NCI-H1417 treated with DMSO at 0.1 percent for 48 hours (cell line): ENCODE measurements at places on chromosomes 16 and 17.

- DNase-seq, result no peak
Observed at GRCh38 chr17:21302711-21303425, 18.4 kb downstream of the MAP2K3 start.

DNA sequence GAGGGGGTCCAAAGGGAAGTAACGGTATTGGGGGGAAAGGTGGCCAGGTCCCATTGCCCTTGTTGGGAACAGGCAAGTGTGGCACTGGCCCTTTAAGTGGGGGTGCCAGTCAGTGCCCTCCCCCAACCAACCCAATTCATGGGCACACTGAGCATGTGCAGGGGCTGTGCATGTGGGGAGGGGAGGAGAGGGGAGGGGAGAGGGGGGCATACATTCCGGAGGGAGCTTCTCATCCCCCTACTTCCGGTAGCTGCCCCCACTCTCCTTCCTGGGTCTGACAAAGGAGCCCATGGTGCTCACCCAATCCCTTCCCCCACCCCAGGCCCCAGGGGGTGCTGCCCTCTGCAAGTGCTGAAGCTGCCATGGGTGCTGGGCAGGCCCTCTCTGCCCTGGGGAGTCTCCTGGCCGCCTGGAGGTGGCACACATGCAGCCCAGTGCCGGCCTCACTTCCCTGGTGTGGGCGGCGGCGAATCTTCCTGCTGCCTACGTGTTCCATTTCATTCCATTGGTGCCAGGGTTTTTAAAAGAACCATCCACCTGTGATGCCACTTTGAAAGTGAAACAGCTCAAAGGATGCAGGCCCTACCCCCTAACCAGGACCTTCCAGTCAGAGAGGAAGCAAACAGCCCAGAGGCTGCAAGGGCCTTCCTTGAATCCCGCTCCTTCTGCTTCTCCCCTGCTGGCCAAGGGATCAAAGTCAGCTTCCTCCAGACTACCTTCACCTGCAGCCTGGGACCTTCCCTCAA lies 11.0 kb downstream of the HEXIM2 start:
- DNase-seq, result no peak

- DNase-seq, result no peak
Observed at GRCh38 chr17:48561884-48562810, 16.0 kb downstream of the HOXB4 start.

- no peak for DNase-seq
Observed at GRCh38 chr17:27338536-27338985, 44.6 kb downstream of the WSB1 start.

DNA sequence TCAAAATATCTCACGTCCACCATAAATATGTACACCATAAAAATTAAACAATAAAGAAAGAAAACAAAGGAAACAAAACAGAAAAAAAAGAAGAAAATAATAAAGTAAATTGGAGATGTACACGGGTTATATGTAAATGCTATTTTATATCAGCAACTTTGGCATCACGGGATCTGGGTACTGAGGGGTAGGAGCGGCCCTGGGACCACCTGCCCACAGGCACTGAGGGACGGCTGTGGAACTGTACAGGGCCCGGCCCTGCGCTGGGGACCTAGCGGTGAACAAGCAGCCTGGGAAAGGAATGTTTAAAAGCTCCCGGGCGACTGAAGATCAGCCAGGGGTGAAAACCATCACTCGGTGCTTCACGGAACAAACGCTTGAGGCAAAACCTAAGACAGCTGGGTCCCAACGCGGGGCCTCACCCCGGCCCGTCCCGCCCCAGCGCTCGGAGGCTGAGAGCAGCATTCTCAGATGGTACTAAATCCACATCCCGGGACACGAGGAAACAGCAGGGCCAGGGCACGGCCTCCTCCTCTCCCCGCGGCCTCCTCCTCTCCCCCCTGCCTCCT lies 31.2 kb downstream of the NXN start:
- no peak for DNase-seq

GRCh38 chr16:14436401-14436955 lies 193.6 kb downstream of the PARN start:
- no peak for DNase-seq

- DNase-seq, result no peak
Observed at GRCh38 chr16:58366247-58367031, 25.8 kb upstream of the GINS3 start.

DNA sequence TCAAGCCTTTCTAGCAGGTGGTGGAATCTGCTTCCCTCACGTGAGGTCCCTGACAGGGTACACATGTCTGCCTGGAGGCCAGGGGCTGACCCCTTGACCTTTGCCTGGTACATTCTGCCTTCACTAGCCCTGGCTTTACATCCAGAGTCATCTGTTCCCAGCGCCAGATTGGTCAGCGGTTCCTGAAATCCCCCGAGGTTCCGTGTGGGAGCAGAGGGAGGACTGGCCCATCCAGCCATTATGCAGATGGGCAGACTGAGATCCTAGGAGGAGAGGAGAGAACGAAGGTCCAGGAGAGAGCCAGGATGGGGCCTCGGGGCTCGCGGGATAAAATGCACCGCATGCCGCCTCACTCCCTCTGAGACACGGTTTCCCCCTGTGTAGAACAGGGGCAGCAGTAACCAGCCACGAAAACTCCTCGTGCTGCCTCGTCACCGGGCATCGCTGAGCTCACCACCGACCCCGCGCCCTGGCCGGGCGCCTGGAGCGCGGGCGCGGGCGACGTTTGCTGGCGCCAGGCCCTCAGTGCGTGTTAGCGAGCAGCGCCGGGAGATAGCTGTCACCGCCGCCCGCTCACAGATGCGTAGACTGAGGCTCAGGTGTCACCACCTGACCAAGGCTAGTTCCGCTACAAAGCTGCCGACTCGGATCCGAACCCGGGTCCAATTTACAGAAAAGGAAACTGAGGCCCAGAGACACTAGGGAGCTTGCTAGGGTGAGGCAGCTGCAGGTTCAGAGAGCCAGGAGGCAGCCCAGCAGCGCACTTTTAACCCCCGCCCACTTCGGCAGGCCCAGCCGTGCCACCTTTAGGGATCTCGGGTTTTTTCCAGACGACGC lies 811 bp upstream of the MAP2K3 start:
- no peak for DNase-seq

DNA sequence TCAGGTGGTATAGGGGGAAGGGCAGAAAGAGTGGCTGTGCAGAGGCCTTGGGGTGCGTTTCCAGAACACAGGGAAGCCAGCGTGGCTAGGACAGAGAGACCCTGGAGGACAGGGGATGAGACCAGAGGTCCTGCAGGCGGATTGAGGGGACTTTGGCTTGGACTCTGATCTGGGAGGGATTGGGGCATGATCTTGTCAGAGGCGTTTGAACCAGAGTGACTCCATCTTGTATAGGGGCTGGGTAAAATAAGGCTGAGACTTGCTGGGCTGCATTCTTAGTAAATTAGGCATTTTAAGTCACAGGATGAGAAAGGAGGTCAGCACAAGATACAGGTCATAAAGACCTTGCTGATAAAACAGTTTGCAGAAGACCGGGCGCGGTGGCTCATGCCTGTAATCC lies 5.4 kb upstream of the NATD1 start:
- no peak for DNase-seq

DNA sequence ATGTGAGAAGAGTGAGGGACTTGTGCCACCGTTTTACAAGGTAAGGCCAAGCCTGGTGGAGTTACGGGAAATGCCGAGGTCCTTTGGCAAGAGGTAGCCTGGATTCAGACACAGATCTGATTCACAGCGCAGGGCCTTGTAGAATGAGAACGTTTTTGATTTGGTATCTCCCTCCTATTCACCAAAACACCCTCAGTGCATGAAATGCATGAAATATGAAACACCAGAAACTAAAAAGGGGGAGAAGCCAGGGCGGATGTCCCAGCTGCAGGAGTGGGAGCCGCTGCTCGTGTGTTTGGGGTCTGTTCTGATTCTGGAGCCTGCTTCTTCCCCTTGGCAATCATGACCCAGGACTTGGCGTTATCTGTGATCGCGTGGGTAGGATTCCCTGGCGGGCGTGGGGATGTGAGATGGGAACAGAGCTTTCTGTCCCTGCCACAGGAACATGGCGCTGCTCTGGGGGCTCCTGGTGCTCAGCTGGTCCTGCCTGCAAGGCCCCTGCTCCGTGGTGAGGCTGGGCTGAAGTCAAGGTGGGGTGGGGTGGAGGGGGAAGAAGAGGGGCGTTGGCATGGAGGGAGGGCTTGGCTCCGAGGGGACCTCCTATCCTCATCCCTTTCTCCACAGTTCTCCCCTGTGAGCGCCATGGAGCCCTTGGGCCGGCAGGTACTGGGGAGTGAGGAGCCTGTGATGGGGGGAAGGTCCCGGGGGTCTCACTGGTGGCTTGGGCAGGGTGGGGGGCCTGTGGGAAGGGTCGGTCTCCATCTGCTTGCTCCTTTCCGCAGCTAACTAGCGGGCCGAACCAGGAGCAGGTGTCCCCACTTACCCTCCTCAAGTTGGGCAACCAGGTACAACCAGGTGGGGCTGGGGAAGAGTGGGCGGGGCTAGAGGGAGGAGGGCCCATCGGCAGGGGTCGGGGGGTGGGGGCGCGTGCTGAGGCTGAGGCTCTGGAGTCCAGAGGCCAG lies 2.2 kb downstream of the SERPINF2 start:
- DNase-seq, result no peak

DNA sequence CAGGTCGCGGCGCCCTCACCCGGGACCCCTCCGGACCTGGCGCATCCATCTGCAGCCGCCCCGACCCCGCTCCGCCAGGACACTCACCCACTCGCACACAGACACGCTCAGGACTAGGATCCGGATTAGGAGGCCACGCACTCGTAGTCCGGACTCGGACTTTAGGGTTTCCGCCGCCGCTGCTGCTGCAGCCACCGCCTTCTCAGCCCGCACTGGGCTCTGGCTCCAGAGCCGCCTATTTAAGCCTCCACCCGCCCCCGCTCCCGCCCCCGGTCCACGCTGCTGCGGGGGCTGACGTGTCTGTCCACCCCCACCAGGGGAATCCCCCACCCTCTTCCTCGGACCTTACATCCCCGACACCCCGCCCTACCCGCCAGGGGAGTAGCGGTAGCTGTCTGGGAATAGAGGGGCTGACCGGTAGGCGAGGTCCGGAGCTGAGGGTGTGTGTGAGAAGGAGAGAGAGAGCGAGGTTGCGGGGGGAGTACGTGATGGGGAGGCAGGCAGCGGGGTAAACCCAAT lies at the start of gene RRAD:
TSS of gene RRAD (minus strand) at position 214 of the 519 bp plus-strand sequence. CDS start 356 bp downstream, outside the sequence.
- DNase-seq, result no peak

DNA sequence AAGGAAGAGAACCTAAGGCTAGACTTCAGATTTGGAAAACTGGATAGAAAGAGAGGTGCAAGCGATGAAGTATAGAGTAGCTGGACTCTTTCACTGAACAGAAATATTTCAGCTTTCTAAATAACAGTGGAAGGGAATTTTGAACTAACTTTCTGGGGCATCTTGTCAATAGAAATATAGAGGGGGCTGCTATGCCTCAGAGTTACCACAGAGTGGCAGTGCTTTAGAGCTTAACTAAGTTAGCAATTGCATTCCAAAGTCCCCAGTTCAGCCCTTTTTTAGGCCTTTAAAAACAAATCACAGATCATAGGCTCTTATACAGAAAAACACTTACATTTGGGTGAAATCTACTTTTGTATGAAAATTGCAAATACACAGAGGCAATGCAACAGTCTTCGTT lies 154.2 kb upstream of the CDH8 start:
- DNase-seq, result no peak

DNA sequence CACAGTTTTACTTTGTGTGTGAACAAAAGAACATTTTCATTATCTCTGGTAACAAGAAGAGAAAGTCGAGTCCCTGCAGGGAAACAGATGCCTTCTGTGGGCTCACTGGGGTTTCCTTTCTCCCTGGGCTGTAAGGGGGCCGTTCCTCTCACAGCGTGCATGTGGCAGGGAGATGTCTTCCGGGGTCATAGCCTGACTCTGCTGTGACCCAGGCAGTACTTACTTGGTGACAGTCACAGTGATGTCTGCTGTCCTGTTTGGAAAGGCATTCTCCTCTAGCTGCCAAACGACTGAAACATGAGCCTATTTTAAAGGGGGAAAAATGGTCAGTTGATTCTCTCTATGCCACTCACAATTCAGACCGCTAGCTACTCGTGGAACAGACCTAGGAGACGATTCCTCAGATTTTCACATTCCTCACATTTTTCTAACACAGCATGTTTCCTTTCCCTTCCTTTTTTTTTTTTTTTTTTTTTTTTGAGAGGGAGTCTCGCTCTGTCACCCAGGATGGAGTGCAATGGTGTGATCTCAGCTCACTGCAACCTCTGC lies 7.3 kb downstream of the HASPIN start:
- no peak for DNase-seq

- no peak for DNase-seq
Observed at GRCh38 chr16:27464626-27465482, 62.9 kb downstream of the IL21R start.
